ENCODE measurements at places on chromosomes 3 and 15.

GRCh38 chr3:64494526-64494925 is 193.3 kb downstream of the ADAMTS9 start:
- DNase-seq, result no peak

DNA sequence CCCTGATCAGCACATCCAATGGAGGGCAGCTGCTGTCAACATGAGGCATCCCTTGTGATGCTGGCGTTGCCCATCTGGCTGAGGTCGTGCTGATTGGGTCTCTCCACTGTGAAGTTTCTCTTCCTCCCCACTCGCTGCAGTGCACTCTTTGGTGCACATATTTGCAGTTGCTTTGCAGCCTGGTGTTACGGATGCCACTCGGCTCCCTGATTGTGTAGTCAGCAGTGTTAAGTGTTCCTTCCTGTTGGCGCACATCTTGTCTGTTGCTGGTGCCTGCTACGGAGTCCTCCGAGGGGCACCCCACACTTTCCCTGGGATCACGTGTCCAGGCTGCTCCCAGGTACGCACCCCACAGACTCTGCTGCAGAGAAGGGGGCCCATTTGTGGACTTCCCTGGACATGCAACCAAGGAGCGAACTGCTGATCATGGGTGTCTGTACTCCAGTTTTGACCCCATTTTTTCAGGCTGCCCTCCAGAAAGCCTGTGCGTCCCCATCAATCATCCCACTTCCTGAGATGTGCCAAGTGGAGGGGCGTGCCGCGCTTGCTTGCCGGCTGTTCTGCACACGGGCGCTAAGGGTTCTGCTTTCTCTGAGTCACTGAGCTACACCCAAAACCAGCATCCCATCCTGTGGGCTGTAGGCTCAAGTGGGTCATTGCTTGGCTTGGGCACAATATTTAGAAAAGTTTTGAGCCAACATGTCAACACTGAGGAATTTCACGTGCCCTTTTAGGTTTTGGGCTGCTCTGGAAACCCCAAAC is 98.6 kb downstream of the FBLN2 start:
- no peak for DNase-seq

GRCh38 chr15:66957431-66957720 is 108.0 kb upstream of the SMAD3 start:
- no peak for DNase-seq

GRCh38 chr3:5317557-5317956 is 130.1 kb downstream of the EDEM1 start:
- no peak for DNase-seq

- no peak for DNase-seq
Measured at GRCh38 chr15:69092159-69092558, 68.3 kb upstream of the GLCE start.

GRCh38 chr3:71843071-71843470 is 58.1 kb upstream of the PROK2 start:
- DNase-seq, result no peak

All from stimulated activated CD4-positive, alpha-beta T cell treated with anti-CD3 and anti-CD28 coated beads, TNF-alpha, amount 100 ng/mL, for 48 hours (primary cell).